ENCODE measurements at places on chromosomes 1 and 21.

GRCh38 chr1:175409938-175410337 lies 217.4 kb upstream of the KIAA0040 start:
- DNase-seq: no peak

DNA sequence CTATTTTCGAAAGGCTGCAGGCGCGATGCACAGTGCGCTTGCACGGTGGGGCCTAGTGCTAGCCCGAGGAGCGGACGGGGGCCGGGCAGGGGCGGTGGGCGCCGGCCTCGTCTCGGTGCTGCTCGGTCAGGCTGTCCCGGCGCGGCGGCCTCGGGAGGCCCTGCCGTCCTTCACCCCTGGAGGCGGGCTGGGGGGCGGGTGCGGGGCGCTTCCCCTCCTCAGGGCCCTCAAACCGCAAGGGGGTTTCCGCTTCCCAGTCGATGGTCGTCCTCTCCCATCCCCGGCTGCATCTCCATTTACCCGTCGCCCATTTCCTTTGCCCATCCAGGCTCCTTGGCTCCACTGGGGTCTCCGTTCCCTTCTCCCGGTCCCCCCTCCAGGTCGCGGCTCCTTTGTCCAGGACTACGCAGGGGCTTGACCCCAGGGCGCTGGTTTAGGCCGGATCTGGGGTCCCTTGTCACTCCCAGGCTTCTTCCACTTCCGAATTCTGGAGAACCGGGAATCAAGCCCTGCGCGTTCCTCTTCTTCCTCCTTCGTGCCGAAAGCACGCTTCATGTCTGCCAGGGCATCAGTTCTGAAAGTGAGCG lies 196.3 kb upstream of the LMO4 start:
- no peak for DNase-seq

DNA sequence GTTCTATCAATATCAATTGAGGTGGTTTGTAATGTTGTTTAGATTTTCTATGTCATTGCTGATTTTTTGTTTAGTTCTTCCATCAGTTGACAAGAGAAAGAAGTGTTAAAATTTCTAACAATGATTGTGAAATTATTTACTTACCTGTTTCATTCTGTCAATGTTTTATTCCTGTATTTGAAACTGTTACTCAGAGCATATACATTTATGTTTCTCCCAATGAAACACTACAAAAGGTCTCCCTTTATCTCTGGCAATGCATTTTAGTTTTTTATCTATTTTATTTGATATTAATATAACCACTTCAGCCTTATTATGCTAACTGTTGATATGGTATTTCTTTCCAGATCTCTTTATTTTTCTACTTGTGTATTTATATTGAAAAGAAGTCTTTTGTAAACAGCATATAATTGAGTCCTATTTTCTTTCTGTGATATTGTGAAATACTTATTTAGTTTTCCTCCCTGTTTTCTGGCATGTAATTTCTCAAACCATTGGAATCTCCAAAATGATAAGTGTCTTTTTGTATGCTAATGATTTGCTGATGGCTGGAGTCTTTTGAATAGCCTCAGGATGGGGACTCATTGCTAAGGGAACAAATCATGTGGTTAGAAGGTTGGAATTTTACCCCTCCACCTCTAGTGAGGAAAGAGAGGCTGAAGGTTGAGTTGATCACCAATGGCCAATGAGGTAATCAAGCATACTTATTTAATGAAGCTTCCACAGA lies 122.0 kb downstream of the ADSS2 start:
- DNase-seq: no peak

- no peak for DNase-seq
These were observed 31.9 kb downstream of the SLC44A5 start for GRCh38 chr1:75579046-75579445.

- no peak for DNase-seq
These were observed 99.6 kb upstream of the COG2 start for GRCh38 chr1:230542681-230543080.

DNA sequence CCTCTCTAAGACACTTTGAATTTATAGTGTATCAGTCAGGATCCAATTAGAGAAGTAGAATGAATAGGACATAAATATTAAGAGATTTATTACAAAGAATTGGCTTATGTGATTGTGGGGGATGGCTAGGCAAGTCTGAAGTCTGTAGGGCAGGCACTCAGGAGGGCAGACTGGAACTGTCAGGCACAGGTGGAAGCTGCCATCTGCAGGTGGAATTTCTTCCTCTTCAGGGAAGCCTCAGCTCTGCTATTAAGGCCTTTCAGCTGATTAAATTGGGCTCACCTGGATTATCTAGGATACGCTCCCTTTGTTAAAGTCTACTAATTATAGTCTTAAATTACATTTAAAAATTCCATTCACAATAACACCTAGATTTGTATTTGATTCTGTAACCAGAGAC lies 92.0 kb upstream of the HAO2 start:
- no peak for DNase-seq

GRCh38 chr1:108715932-108716331 lies 3.2 kb downstream of the FNDC7 start:
- no peak for DNase-seq

DNA sequence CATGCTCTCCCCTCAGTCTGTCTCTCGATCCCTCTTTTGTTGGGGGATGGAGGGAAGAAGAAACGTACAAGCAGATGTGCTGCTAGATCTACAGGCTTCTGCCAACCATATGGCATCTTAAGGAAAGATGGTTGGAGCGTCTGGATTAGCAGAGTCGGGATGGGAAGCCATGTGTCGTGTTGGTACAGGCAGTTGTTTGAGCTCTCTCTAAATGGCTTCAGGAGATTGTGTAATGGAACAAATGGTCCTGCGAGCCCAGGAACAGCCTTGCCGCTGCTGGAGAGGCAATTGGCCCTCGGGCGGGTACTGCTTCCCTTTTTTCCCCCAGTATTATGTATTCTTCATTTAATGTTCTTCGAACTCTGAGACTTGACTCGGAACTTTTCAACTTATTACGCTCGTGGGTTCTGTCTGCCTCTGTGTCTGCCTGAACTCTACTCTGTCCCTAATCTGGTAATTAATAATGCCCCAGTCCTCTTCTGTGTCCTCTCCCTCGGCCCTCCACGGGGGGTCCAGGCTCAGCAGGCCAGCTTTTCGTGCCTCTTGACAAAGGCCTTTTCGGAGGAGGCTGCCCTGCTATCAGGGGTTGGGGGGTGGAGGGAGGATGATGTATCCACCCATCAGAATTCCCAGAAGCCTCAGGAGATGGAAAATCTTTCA lies 215.3 kb downstream of the SDCCAG8 start:
- no peak for DNase-seq

GRCh38 chr1:154186852-154187501 lies 4.9 kb downstream of the TPM3 start:
- no peak for DNase-seq

DNA sequence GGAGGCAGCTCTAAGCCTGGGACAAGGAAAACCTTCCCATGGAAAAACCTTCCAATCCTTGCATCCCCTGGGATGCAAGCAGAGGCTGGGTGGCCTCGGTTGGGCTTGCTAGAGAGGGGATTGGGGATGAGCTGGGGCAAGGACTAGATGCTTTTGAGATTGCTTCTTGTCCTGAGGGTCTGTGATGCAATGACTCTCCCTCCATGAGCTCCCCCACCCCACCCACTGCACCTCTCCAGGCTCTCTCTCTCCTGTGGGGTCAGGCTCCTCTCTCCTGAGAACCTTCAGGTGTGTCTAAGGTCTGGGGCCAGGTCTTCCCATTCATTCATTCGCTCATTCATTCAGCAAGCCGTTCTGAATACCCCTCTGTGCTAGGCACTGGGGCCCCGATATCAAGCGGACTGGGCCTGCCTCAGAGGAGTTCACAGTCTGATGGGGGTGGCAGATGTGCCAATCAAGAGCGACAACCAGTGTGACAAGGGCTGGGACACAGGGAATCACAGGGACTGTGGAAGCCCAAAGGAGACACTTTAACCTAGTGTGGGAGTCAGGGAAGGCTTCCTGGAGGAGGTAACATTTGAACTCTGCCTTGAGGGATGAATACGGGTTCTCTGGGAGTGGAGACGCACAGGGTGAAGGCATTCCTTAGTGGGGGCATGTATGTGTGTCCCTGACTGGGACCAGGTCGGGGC lies 6.5 kb downstream of the LDLRAD1 start:
- no peak for DNase-seq

- DNase-seq: no peak
These were observed 32.5 kb downstream of the ATP5PO start for GRCh38 chr21:33883118-33883517.

DNA sequence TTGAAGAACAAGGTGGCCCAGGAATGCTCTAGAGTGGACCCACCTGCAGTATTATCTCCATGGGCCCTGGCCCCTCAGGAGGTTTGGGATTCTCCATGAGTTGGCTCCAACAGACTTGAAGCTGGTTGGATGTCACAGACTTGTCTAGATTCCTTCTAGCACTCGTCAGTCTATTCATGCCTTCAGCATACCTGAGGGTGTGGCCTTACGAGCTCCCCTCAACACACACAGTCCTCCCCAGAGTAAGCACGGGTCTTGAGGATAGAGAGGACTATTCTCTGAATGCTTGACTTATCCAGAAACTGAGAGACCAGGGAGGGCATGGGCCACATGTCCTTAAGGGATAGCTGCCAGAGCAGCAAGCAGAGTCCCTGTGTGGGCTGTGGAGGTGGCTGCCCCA lies 45.9 kb upstream of the COL6A1 start:
- no peak for DNase-seq

GRCh38 chr1:95084317-95085176 lies 11.8 kb upstream of the ALG14 start:
- DNase-seq: peak; percentile 18

DNA sequence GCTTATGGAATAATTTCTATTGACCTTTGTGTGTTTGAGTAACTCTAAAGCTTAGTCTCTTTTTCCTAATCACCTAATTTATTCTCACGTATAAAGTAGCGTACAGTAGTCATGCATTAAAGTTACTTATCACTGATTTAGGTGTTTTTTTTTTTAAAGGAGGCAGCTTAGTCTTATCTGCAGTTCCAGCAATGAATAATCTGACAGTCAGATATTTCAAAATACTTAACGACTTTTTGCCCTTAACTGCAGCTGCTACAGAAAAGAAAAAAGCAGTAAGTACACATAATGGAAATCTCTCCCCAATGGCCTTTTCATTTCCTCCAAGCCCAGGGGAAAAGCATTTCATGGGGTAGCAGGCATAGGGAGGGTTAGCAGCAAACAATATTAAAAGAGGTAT lies 54.6 kb downstream of the SLC35F3 start:
- DNase-seq: no peak

DNA sequence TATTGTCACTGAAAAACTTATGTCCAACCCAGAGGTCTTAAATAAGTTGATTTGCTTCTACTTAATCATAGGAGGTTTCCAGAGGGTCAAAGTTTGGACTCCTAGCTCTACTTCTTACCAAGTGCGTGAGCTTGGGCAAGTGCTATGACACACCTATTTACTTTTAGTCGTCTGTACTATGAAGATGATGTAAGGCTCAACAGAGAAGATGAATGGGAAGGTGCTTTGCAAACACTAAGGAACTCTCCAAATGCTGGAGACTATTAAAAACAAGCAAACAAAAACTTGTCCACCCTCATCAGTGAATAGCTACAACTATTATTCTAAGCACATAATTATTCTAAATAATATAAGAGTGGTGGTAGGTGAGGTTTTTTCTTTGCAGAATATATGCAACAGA lies 232.3 kb upstream of the USP24 start:
- DNase-seq: no peak

GRCh38 chr1:77265180-77265579 lies 16.6 kb upstream of the AK5 start:
- no peak for DNase-seq

GRCh38 chr1:67644566-67644965 lies 40.4 kb upstream of the GADD45A start:
- no peak for DNase-seq

DNA sequence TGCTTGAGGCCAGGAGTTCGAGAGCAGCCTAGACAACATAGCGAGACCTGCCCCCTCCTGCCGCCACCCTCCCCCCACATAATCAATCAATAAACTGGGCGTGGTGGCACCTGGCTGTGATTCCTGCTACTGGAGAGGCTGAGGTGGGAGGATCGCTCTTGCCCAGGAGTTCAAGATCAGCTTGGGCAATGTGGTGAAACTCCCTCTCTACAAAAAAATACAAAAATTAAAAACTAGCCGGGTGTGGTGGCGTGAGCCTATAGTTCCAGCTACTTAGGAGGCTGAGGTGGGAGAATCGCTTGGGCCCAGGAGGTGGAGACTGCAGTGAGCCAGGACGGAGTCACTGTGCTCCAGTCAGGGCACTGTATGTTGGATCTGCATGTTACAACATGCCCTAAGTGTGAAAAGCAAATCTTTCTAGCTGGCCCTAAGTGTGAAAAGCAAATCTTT lies 7.0 kb upstream of the MDM4 start:
- DNase-seq: no peak

- DNase-seq: no peak
These were observed 36.8 kb downstream of the LHX8 start for GRCh38 chr1:75170981-75171380.

DNA sequence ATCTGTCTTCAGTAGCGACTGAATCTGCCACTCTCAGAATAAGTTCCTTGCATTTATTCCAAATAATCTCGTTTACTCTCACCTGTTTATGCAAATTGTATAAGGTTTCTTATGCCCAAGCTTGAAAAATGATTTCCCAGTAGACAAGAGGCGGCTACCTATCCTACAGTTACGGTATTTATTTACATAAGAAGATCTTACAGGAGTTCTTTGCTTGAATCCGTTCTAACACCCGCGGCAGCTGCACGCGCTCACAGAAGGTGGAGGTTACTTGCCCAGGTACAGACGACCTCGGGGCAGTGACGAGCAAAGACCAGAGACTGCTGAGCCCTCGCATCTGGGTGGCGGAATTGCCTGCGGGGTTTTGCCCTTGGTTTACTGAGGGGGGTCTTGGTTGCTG lies 79.9 kb downstream of the SKI start:
- DNase-seq: no peak

DNA sequence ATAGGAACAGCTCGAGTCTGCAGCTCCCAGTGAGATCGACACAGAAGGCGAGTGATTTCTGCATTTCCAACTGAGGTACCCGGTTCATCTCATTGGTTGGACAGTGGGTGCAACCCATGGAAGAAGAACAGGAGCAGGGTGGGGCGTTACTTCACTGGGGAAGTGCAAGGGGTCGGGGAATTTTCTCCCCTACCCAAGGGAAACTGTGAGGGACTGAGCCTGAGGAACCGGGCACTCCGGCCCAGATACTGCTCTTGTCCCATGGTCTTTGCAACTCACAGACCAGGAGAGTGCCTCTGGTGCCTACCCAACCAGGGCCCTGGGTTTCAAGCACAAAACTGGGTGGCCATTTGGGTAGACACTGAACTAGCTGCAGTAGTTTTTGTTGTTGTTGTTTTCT lies 307.1 kb downstream of the AMY1C start:
- no peak for DNase-seq

DNA sequence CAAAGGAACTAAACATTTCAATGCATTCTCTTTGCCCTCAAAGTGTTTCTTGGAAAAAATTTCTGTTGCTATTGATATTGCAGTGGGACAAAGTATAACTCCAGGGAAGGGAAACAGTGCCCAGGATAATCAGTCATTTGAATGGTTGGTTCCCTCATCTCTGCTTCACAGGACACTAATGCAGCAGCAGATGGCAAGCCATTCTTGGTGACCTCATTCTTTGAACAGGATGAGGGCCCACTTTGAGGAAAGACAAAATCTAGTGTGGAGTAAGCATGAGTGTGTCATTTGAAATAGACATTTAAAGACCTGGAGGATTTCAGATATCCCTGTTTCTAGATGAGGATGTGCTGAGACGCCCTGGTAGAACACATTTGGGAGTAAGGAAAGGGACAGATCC lies 32.3 kb downstream of the CHRM3 start:
- DNase-seq: no peak

- DNase-seq: no peak
These were observed 19.0 kb upstream of the LUZP1 start for GRCh38 chr1:23187637-23188036.

Measured in cerebellar nuclear complex (tissue), 1 donor.